ENCODE measurements at places on chromosomes 3 and 15.

- no peak for DNase-seq
Observed at GRCh38 chr15:61157933-61158332, 71.2 kb downstream of the RORA start.

- DNase-seq = no peak
Observed at GRCh38 chr15:59333401-59334075, 39.1 kb downstream of the MYO1E start.

- DNase-seq = no peak
Observed at GRCh38 chr15:90414408-90415028, 26.5 kb downstream of the IQGAP1 start.

- DNase-seq = no peak
Observed at GRCh38 chr3:149283401-149283800, 50.0 kb downstream of the TM4SF18 start.

DNA sequence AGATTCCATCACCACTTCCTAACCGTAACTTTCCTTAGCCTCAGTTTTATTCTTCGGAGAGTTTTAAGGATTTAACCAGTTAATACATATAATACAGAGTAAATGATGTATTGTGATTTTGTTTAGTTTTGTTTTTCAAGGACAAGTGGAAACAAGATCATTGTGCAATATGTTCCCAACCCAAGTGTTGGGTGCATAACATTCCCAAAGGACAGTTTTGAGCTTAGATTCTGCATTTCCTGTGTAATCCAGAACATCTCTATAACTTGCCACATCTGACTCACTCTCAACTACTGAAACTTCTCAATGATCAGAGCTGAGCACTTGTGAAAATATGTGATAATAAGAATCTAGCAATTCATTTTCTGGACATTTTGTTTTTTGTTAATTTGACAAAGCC is 466.1 kb upstream of the PPP2R3A start:
- DNase-seq = no peak

DNA sequence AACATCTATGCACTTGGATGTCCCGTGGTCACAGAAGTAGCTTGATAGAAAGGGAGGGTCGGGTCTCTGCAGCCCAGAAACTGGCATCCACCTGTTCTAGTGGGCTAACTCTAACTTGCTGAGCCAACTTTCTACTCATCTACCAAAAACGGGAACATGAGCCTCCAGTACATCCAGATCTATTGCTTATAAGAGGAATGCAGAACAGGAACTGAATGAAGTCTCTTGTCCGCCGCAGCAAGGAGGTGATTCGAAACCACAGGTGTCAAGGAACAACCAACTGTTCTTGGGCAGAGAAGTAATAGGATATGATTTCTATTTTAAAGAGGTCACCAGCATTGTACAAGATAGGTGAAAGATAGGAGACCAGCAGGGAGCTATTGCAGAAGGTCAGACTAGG is 17.9 kb downstream of the TERC start:
- no peak for DNase-seq

DNA sequence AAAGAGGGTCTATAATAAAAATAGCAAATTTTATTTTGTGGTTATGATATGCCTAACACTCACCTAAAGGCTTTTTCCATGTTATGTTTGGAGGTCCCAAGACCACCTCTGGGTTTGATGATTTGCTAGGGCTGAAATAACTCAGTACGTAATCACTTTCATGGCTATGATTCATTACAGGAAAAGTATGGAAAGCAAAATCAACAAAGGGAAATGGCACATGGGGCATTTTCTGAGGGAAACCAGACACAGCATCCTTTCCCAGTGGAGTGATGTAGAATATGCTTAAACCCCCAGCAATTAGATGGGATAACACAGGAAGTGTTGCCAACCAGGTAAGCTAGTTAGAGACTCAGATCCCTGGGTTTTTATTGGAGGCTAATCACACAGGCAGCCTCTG is 701.6 kb upstream of the CBLB start:
- no peak for DNase-seq

DNA sequence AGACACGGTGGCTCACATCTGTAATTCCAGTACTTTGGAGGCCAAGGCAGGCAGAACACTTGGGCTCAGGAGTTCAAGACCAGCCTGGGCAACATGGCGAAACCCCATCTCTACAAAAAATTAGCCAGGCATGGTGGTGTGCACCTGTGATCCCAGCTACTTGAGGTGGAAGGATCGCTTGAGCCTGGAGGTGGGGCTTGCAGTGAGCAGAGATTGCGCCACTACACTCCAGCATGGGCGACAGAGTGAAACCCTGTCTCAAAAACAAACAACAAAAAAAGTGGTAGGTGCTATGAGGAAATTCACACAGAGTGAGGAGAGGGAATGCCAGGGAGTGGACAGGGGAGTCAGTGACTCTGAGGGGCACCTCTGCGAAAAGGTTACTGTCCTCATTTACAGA is 29.4 kb downstream of the RPN1 start:
- DNase-seq = no peak

- no peak for DNase-seq
Observed at GRCh38 chr3:23592961-23593931, 212.5 kb upstream of the UBE2E1 start.

DNA sequence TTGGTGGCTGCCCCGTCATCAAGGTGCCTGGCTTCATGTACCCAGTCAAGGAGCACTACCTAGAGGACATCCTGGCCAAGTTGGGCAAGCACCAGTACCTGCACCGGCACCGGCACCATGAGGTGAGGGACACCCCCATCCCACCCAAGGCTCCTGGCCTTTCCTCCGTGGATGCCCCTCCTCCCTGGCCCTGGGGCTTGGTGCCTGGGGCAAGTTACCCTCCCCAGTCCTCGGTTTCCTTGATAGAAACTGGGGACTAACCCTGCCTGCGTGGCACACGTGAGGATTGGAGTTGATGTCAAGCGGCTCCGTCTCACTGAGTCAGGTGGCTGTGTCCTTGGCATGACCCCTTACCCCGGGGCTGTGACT is 43.9 kb downstream of the DHX30 start:
- DNase-seq = no peak

GRCh38 chr15:74250266-74250665 is 14.1 kb downstream of the CCDC33 start:
- no peak for DNase-seq

GRCh38 chr15:86573476-86573875 is 493.8 kb downstream of the AGBL1 start:
- no peak for DNase-seq

DNA sequence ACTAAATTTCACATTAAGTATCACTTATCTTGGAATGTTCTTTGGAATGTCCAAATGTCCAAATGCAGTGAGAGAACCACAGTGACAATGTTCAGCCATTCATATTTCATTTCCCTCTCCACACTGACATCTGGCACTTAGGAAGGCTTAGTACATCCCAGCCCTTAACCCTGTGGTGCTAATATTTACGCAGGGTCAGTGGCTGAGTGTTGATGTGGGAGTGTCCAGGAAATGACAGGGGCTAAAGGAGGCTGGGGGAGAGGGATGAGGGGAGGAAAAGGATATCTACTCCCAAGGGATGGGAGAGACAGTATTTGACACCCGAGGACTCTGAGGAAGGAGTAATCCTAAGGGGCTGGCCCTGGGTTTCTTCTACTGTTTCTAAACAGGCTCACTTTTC is 14.1 kb upstream of the CCR4 start:
- DNase-seq = no peak

DNA sequence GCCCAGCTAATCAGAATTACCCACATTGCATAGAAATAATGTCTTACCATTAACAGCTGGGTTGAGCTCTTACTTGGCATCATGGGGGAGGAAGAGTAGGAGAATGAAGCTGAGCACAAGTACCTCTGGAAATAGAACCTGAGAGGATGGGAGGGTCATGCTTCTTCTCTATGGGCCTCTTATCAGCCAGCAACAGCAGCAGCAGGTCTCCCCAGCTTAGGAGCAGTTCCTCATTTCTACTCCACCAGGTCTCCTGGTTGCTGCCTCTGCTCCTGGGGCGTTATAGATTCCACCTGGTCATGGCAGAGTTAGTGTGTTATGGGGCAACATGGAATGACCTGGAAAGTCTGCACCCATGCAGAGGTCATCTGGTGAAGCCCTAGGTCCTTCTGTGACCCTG is 3.4 kb downstream of the FSD2 start:
- DNase-seq = no peak

DNA sequence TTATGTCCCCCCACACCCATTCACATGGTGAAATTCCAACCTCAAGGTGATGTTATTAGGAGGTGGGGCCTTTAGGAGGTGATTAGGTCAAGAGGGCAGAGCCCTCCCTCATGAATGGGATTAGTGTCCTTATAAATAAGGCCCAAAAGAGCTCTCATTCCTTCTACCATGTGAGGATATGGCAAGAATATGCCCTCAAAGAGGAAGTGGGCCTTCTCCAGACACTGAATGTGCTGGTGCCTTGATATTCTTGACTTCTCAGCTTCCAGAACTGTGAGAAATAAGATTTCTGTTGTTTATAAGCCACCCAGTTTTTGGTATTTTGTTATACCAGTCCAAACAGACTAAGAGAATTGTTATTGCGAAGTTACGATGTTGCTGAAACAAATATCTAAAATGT is 94.4 kb downstream of the ANKRD28 start:
- DNase-seq = no peak

- no peak for DNase-seq
Observed at GRCh38 chr15:38053776-38054175, 119.3 kb downstream of the TMCO5A start.

DNA sequence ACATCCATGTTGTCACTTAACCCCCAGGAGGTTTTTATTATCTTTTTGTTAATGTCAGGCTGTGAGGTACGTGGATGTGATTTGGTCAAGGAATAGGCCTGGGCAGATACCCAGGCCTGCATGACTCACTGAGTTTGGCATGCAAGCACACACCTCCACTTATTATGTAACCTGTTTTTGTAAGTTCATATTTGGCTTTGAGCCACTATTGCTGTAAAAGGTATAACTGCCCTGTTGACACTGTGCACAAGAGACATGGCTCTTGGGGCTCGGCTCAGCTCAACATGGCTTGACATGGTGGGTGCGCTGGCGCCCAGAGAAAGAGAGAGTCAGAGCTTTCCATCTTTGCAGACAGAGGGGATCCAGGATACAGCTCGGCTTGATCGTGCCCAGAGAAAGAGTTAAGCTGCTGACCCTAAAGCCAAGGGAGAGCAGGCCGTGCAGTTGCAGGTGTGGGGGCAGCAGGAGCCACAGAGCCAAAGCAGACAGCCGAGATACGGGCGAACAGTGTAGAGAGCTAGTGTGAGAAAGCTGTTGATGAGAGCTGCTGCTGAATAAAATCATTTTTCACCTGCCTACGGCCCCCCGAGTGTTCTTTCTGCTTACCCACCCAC is 67.9 kb upstream of the UNC13C start:
- DNase-seq = no peak

GRCh38 chr3:139317660-139318430 is 26.0 kb upstream of the MRPS22 start:
- DNase-seq = no peak

DNA sequence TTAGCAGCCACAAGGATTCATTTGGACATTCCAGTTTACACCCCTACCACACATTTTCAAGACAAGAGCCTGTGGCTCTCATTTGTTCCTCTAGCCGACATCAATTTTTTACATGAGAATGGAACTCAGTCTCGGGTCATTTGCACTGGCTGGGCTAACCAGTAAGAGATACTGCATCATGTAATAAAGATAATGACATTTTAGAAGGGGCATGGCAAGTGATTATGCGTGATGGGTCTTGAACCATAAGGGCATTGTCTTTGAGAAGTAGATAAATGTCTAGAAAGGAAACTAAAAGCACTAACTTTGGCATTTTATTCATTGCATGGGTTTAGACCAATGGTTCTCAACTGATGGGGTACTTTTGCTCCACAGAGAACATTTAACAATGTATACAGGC is 146.0 kb upstream of the GRM7 start:
- no peak for DNase-seq

GRCh38 chr15:60744826-60745460 is 266.0 kb upstream of the ICE2 start:
- no peak for DNase-seq

- no peak for DNase-seq
Observed at GRCh38 chr3:83011481-83011880, 1250.0 kb upstream of the GBE1 start.

DNA sequence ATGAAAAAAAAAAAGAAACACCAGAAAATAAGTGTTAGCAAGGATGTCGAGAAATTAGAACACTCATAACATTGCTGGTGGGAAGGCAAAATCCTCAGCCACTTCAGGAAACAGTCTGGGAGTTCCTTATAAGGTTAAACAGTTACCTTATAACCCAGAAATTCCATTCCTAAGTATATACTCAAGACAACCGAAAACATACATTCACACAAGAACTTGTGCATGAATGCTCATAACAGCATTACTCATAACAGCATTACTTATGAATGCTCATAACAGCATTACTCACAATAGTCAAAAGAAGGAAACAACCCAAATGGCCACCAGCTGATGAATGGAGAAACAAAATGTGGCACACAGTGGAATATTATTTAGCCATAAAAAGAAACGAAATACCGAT is 34.8 kb upstream of the DCP1A start:
- no peak for DNase-seq

DNA sequence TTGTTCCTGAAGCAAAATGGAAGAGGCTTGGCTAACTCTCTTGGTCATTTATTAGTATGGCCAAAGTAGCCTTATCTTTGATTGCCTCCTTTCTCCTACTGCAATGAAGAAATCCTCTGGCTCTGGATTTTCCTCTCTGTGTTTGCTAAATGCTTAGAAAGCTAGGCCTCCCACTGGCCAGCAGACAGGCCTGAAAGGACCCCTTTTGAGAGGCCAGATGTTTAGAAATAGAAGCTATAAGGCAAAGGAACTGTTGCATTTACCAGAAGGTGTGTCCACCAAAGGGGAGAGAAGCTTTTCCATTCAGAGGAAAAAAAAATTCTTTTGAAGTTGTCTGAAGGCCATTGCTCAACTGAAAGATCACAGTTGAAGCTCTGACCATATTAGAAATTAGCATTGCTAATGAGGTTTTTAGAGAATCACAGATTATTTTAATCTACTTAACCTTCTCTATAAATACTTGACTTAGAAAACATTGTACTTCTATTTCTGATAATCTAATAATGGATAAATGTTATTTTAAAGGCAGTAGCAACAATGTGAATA is 160.8 kb downstream of the SYNPR start:
- DNase-seq = no peak

- DNase-seq = no peak
Observed at GRCh38 chr15:85314146-85314545, 66.3 kb upstream of the AKAP13 start.

- DNase-seq = no peak
Observed at GRCh38 chr3:40116478-40117177, 192.9 kb upstream of the EIF1B start.

DNA sequence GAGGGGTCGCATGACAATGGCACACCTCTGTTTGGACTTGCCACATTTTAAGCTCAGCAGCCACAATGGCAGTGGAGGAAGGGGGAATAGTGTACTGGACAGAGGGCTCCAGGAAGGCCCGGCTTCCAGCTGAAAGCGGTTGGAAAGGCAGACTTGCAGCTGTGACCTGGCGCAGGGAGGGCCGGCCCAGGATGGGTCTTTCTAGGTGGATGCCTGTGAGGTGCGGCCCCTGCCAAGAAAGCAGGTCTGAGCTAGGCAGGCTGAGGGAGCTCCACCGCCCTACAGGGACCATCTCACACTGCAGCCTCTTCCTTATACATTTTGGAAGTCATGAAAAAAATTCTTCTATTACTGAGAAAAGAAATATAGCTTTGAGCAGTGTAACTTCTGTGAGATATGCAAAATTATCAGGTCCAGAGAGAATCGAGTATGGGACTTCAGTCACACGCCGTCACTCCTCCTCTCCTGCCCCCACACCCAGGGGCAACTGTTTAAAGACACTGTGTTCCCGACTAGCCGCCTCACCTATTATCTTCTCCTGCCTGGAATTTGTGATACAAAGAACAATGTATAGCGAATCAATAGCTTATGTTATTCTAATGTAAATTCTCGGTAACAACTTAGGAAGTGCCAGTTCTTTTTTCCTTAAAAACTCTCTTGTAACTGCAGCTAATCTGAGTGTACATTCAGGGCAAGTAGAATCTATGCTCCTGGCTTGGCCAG is 331.0 kb downstream of the OCA2 start:
- peak; percentile 67 for DNase-seq

Measured in HAP-1 (cell line).